ENCODE measurements at places on chromosomes 1 and 21.

DNA sequence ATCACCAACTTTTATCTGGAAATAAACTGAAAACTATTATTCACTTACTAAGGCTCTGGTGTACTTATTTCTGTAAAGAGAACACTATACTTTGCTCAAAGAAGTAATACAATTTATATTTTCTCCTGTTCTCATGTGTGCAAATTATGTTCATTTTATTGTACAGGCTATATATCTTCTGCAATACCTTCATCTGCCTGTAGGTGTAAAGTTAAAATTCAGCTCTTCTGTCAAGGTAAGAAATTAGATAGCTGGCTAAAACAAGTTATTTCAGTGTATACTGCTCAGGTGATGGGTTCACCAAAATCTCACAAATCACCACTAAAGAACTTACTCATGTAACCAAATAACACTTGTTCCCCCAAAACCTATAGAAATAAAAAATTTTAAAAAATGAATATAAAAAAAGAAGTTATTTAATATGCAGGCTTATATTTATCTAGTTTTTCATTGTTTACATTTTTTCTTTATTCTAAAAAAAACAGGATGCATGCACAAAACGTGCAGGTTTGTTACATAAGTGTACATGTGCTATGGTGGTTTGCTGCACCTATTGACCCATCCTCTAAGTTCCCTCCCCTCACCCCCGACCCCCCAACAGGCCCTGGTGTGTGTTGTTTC is 81.5 kb downstream of the PTGER3 start:
- DNase-seq, result no peak

DNA sequence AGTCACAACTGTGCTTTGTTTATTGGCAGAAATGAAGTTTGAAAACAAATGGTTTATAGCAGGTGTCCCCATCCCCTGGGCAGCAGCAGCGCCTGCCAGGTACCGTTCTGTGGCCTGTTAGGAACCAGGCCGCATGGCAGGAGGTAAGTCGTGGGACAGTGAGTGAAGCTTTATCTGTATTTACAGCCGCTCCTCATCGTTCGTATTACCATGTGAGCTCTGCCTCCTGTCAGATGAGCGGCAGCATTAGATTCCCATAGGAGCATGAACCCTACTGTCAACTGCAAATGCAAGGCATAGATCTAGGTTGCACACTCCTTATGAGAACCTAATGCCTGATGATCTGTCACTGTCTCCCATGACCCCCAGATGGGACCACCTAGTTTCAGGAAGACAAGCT is 63.4 kb upstream of the SOD1 start:
- DNase-seq, result no peak

GRCh38 chr1:183105449-183105848 is 80.6 kb upstream of the LAMC2 start:
- DNase-seq, result no peak

DNA sequence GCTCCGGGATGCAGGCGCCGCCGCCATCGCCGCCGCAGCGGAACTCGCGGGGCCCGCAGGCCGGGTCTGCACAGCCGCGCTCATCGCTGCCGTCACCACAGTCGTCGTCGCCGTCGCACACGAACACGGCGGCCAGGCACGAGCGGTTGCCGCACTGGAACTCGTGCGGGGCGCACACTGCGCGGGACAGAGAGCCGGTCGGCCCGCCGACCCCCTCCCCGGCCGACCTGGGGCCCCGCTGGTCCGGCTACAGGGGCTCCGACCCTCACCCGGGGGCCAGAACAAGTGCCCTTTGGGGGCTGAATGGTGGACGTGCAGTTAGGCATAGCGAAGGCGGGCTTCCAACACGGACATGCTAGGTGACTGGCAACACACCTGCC is 38.6 kb upstream of the MAGOH start:
- no peak for DNase-seq

DNA sequence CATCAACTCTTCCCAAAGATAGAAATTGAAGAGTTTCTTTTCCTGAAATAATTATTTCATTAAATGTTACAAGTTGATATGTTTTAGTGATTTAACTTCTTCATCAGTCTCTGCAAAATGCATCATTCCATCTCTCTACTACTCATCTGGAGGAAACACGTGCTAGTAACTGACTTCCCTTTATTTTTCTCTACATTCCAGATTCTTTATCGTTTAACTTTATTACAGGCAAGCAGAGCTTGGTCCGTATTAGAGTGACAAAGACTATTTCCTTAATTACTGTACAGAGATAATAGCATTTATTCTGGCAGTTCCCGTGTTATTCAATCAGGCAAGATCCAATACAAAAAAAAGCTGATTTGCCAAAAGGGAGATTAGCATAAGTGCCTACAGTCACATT is 88.6 kb downstream of the TM2D1 start:
- DNase-seq, result no peak

- DNase-seq, result peak; percentile 29
Measured at GRCh38 chr1:195376190-195376589, 1232.0 kb downstream of the KCNT2 start.

DNA sequence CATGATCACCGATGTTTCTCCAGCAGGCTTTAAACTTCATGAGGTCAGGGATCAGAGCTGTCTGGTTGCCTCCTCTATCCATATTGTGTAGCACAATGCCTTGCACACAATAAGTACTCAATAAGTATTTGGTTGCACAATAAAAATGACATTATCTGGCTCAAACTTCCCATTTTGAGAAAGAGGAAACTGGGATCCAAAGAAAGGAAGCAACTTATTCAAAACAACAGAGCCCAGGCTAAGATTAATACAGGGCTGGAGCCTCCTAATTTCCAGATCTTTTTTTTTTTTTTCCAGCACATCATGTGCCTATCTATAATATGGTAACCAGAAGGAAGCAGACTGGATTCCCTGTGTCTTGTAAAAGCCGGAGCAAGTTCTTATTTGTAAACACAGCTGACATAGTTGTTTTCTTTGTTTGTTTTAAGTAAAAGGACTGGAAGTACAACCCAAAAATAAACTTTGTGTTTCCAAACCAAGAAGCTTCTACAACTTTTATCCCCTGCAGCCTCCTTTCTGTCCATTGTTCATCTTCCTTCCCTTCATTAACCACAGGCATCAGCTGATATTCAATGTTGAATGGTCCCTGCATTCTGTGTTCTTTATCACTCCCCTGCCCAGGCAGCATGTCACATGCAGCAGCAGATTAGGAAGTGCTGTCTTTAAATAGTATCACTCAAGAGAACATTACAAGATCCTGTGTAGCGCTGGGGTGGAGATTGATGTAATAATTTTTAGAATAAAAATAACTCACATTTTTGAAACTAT is 71.2 kb upstream of the HOOK1 start:
- DNase-seq, result no peak

Measured in A172 (cell line).